ENCODE measurements at places on chromosomes 13 and 19.

DNA sequence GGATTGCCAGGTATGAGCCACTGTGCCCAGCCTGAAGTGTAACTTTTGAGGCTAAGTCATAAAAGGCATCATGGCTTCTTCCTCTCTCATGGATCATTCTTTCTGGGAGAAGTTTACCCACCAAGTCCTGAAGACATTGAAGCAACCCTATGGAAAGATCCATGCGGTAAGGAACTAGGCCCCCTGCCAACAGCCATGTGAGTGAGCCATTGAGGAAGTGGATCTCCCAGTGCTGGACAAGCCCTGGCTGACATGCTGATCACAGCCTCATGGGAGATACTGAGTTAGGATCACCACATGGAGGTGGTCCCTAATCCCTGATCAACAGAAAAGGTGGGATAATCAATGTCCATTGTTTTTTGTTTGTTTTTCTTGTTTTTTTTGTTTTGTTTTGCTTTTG lies 3.3 kb upstream of the NUDT19 start:
- DNase-seq, result no peak

DNA sequence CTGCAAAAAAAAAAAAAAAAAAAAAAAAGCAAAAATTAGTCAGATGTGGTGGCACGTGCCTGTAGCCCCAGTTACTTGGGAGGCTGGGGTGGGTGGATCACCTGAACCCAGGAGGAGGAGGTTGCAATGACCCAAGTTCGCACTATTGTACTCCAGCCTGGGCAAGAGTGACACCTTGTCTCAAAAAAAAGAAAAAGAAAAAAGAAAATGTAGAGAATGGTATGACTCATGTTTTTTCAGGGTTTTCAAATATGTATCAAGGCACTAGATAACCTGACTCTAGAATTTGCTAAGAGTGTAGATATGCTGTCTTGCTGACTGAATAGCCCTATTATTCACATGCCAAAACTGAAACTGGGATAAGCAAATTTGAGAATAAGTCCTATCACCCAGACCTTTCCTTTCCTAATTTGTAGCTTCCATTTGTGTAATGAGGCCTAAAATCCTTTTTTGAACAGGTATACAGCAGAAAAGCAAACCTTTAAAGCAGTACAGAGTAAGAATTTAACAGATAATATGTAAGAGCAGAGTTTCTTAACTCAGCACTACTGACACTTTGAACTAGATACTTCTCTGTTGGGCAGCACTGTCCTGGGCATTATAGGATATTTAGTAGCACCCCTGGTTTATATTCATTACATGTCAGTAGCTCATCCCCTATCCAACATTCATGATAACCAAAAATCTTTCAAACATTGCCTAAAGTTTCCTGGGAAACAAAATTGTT lies 108.6 kb downstream of the ELF1 start:
- peak; percentile 35 for DNase-seq

- DNase-seq, result peak; percentile 61
Observed at GRCh38 chr19:53881482-53882390, at the start of gene PRKCG. PRKCG (plus strand) TSS chr19:53882197; CDS start chr19:53882495, 298 bp downstream.

DNA sequence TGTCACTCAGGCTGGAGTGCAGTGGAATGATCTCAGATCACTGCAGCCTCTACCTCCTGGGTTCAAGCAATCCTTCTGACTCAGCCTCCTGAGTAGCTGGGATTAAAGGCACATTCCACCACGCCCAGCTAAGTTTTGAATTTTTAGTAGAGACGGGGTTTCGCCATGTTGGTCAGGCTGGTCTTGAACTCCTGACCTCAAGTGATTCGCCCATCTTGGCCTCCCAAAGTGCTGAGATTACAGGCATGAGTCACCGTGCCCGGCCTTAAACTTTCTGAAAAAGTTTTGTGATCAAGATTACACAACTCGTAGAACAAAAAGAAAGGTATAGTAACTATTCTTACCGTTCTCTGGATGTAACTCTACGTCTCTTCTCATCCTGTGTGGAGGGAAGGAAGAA lies 21.2 kb downstream of the DNMT1 start:
- no peak for DNase-seq

GRCh38 chr13:37652596-37652995 lies 54.0 kb upstream of the POSTN start:
- no peak for DNase-seq

DNA sequence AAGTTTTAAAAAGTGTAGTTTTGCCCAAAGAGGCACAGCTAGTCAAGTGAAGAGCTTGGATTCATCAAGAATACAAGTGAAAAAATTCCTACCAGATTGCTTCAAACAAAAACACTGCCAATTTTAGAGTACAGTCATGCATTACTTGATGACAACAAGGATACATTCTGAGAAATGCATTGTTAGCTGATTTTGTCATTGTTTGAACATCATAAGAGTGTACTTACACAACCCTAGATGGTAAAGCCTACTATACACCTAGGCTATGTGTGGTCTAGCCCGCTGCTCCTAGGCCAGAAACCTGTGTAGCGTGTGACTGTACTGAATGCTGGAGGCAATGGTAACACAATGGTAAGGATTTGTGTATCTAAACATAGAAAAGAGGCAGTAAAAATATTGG lies 41.1 kb downstream of the TMTC4 start:
- no peak for DNase-seq

- DNase-seq, result peak; percentile 51
Observed at GRCh38 chr13:99351772-99352171, 44.6 kb upstream of the GPR183 start.
